H4 (cell line): ENCODE measurements at places on chromosomes 6 and 20. TPM values are rescaled to one million over a fixed set of nuclear protein-coding genes. Genes with fewer than 3 reads are reported as not detected.

CLPSL2 gene
- total RNA-seq: 5.7 TPM in 1 of 2 replicates, not detected in the other

TAGAP gene
- not detected in 2 replicates for total RNA-seq

DNA sequence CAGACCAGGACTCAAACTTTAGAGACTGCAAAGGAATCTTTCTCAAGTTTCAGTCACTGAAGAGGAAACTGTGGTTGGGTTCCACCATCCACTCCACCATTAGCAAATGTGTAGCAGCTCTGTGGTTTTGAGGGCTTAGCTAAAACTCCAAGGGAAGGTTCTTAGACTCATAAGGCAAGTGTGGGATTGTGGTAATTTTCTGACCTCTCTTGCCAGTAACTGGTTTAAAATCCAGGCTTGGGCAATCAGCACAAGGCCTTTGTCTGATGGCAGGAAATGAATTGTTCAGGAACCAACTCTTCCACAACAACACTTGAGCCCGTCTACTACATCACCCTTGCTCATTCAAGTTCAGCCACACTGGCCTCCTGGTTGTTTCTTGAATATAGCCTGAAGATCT is 68.6 kb upstream of the FBXL4 start:
- DNase-seq: peak; percentile 80

GRCh38 chr6:46035242-46035641 is 19.6 kb upstream of the CLIC5 start:
- no peak for DNase-seq

DNA sequence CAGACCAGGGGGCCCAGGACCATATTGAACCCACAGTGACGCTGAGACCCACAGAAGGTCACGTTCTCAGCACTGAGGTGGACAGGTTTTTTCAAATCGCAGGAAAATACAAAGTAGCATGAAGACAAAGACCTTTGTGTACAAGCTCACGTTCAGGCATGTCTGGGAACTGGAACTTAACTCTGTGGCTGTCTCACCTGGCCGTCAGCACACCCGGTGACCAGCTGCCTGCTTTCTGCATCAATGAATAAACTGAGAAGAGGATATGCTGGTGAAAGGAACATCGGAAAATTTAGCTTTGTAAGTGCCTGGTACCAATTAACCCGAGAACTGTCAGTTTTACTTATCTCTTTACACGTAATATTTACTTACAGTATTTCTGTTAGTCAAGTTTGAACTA is 36.5 kb downstream of the WDR27 start:
- DNase-seq: no peak

NINL gene
- 3.7 and 4.4 TPM in 2 replicates for total RNA-seq

GRCh38 chr6:13462458-13463327 is 24.7 kb downstream of the GFOD1 start:
- DNase-seq: no peak

- no peak for DNase-seq
Observed at GRCh38 chr20:56828402-56828801, 199.3 kb downstream of the TFAP2C start.

GRCh38 chr6:47453372-47453936 is 24.1 kb upstream of the CD2AP start:
- DNase-seq: no peak

DNA sequence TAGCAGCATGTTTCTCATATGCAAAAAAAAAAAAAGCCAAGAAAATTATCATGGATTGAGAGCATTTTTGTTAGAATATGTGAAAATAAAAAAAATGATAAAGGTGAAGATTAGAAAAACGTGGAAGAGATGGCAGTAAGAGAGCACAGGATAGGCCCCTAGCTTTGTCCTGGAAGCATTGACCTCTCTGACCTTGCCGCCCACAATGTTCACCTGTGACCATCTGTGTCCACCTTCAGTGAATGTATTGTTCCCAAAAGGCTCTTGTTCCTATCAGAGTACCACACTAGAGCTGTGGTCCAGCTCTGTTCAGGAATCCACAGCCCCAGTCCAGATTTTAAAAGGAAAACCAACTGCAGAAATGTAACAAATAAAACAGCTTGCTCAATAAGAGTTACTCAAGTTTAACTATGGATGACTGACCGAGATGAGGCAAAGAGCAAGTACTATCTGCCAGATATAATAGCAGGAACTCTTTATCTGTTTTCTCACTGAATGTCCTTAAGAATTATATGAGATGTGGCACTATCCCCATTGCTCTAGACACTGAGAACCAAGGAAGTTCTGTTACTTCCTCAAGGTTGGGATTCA is 287.7 kb upstream of the STXBP5 start:
- DNase-seq: no peak

- DNase-seq: no peak
Observed at GRCh38 chr20:57743450-57744095, 33.8 kb upstream of the PMEPA1 start.

COX7A2 gene
- 526 and 652 TPM in 2 replicates for total RNA-seq

MCCD1 gene
- not detected in 2 replicates for total RNA-seq

DNA sequence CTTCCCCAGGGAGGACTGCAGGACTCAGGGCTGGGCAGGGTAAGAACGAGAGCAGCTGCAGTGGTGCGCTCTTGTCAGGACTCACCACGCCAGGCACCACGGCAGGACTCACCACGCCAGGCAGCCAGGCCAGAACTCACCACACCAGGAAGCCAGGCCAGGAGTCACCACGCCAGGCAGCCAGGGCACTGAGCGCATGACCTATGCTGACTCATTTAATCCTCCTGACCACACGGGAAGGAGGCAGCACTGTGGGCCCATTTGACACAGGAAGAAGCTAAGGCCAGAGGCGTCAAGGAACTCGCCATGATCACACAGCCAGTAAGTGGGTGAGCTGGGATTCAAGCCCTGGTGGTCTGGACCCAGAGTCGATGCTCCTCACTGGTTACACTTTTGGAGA is 189.3 kb downstream of the PREX1 start:
- DNase-seq: peak; percentile 59

GRCh38 chr20:35306931-35307517 is 14.8 kb upstream of the FAM83C start:
- DNase-seq: peak; percentile 85

BCLAF1 gene
- total RNA-seq: 70.0 and 71.3 TPM in 2 replicates

- DNase-seq: no peak
Observed at GRCh38 chr20:38272398-38272797, 11.9 kb upstream of the KIAA1755 start.

DNA sequence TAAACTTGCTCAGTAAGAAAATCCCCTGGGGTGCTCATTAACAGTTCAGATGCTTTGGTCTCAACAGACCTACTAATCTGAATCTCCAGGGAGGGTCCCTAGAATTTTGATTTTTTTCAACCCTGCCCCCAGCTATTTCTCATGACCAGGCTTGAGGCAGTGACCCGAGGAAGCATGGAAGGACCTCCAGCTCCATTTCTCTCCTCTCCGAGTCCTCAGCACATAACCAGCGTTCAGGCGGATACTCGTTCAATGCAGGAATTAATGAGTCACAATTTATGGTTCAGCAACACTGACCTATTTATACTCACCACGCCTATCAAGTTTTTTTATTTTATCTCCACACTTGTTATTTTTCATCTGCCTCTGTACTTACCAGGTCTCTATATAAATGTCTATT is 369.2 kb upstream of the CDH4 start:
- DNase-seq: no peak

FAXC gene
- 6.0 and 13.0 TPM in 2 replicates for total RNA-seq

DNA sequence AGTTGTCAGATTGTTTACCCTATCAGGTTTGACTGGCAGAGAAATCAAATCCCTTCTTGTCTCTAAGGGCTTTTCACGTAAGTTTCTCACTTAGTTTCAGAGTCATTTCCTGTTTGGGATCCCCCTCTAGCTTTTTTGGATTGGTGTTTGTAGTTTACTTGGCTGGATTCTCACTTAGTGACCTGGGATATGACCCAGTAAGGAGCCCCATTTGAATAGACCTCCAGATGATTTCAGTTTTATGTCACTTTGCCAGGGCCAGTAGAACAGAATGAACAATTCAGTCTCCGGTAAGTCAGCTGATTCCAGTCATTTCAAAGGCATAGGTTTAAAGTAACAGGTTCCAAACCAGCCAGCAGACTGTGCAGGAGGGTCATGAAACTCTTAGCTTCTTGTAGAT is 8.2 kb downstream of the FAM135A start:
- no peak for DNase-seq

GRCh38 chr6:98842342-98843180 is 8.2 kb downstream of the POU3F2 start:
- DNase-seq: no peak

GRCh38 chr6:155132617-155133016 is 131.2 kb upstream of the CLDN20 start:
- DNase-seq: no peak

DNA sequence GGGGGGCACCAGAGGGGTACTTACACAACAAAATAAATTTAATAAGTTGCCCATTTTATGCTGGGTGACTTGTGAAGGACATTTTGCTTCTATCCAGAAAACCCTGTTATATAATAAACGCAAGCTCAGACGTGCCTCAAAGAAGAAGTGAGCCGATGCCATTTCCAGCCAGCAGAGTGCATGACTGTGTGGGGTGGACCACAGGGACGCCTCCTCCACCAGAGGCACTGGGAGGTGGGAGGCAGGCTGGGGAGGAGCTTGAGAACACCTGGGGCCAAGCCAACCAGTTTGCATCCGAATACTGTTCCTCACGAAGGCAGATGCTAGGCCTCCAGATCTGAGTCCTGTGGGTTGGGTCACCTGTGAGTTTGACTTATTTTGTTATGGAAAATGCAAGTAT is 363.8 kb downstream of the RNGTT start:
- no peak for DNase-seq
